Naive thymus-derived CD8-positive, alpha-beta T cell (primary cell): ENCODE measurements at places on chromosomes 4 and X. TPM values are rescaled to one million over a fixed set of nuclear protein-coding genes. Genes with fewer than 3 reads are reported as not detected.

DNA sequence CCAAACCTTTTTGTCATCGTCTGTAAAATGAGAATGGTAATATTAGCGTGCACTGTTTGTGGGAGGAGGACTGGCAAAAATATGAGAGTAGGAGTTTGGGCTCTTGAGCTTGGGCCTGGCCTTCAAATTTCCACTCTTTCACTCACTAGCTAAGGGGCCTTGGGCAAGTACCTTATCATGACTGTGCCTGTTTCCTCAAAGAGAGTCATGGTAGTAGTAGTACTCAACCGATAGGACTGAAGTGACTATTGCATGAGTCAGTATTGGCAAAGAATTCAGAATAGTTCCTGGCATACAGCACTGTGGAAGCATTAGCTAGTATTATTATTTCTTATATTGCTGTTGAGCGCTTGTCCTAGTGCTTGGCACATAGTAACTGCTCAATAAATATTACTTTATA, 16.0 kb upstream of the RBM3 start:
- no peaks in the 10 kb centered on the region for H3K27me3 ChIP-seq
- no peak for DNase-seq
- H3K4me1 ChIP-seq: peaks cover 5% of the 10 kb centered on the region
- H3K36me3 ChIP-seq: peaks cover 57% of the 10 kb centered on the region
- no peak overlapping the region for H3K4me3 ChIP-seq
- no peak overlapping the region for H3K27ac ChIP-seq

DNA sequence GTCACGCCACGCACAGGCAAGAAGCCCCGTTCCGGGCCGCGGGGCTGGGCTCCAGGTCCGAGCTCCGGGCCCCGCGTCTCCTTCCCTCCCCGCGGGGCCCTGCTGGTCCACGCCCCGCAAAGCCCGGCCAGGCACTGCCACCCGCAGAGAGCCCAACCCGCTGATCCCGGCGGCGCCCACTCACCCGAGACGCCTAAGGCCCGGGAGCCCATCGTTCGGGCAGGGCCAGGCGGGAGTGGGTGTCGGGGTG, 870 bp downstream of the PDZD4 start:
- no peak for DNase-seq
- no peak overlapping the region for H3K27ac ChIP-seq
- H3K36me3 ChIP-seq: no peaks in the 10 kb centered on the region
- peak overlapping the region; percentile 63 for H3K4me3 ChIP-seq
- peaks cover 4% of the 10 kb centered on the region for H3K4me1 ChIP-seq

Gene CSAG2
- total RNA-seq: not detected

DNA sequence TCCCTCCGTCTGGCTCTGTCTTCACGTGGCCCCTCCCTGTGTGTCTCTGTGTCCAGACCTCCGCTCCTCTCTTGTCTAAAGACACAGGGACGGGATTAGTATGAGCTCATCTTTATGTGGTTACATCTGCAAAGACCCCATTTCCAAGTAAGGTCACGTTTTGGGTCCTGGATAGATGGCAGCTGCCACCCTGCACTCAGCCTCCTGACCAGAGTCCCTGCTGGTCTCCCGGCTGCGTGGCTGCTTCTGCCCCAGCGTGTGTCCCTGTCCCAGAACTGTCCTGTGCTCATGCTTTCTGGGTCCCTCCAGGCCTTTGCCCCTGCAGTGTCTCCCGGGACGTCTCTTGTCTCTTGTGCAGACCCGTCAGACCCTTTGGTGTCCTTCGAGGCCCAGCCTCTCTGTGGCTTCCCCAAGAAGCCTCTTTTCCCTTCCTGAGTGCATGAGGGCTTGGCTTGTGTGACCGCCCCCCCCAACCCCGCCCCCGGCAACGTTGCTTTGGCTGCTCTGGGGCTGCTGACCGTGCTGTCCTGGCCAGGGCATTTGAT, 107.3 kb downstream of the PSAPL1 start:
- no peaks in the 10 kb centered on the region for H3K4me1 ChIP-seq
- no peak overlapping the region for H3K4me3 ChIP-seq
- no peak for DNase-seq
- H3K27me3 ChIP-seq: no peaks in the 10 kb centered on the region
- H3K27ac ChIP-seq: no peak overlapping the region

DNA sequence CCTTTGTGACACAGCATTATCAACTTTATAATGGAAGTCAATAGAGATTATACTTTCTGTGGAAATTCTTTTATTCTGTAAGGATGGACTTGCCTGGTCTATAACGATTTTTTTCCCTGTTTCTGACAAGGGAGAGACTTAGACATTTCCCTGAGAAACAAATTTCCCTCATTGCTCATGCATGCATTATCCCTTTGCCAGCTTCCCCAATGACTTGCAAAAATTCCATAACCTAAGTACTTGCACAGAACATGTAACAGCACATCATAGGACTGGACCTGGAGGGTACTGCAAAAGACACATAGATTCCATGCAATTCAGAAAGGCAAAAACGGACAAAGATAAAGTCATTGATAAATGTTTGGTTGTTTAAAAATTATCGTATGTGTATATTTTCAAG, 166.7 kb downstream of the FHIP1A start:
- peaks cover 2% of the 10 kb centered on the region for H3K27me3 ChIP-seq
- no peaks in the 10 kb centered on the region for H3K36me3 ChIP-seq
- H3K4me1 ChIP-seq: no peaks in the 10 kb centered on the region
- H3K27ac ChIP-seq: no peak overlapping the region
- DNase-seq: no peak

DNA sequence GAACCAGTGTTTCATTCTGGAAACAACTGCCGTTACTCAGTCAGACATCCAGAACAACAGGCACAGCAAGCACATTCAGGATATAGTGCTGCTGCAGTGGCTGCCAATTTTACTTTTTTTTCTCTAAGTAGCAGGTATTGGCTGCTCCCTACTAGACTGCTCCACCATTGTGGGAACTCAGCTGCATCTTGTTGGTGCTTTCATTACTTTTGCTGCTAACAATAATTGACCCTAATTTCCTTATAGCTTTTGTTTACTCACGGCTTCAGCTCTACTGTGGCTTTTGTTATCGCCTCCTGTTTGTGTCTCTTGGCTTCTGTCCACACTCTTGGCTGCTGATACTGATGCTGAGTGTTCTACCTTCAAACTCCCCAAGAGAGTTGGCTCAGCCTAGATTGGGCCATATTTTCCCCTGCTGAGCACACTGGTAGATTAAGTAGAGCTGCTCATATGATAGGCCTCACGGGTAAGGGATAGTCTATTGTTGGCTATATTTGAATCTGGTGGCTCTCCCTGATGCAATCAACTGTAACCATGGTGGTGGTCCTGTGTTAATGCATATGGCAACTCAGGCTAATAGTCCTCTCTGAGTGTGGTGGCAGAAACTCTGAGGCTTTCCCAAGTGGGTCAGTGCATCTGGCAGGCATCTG, 44.5 kb upstream of the IL2 start:
- no peaks in the 10 kb centered on the region for H3K4me1 ChIP-seq
- H3K27me3 ChIP-seq: peaks cover 4% of the 10 kb centered on the region
- no peak overlapping the region for H3K27ac ChIP-seq
- H3K36me3 ChIP-seq: no peaks in the 10 kb centered on the region

- no peaks in the 10 kb centered on the region for H3K27me3 ChIP-seq
- no peak for DNase-seq
- H3K27ac ChIP-seq: no peak overlapping the region
- H3K4me3 ChIP-seq: no peak overlapping the region
- H3K4me1 ChIP-seq: peaks cover 20% of the 10 kb centered on the region
- no peaks in the 10 kb centered on the region for H3K36me3 ChIP-seq
Measured at GRCh38 chrX:40538406-40538805, 42.4 kb upstream of the ATP6AP2 start.
